ENCODE measurements at places on chromosomes 4 and X.

GRCh38 chr4:3765271-3766035, 732 bp upstream of the ADRA2C start:
- DNase-seq, result no peak

- DNase-seq, result peak; percentile 63
Observed at GRCh38 chrX:153953342-153953830, 8.9 kb upstream of the RENBP start.

DNA sequence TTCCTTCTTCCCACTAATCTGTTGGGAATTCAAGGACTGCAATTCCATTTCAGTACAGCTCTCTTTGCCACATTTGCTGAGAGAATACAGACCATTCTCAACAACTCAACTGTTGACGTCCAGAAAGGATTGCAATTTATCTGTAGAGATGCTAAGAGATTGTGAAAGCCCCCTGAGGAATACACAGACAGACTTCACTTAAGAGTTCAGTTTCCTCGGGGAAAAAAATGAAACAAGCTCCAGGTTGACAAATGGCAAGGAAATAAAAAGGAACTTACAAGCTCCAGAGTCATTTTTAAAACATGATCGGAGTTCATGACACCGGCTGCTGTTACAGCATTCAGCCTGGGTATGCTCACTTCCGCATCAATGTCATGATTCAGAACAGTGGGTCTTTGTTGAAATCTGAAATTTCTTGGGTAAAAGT, 13.8 kb downstream of the TLR10 start:
- DNase-seq, result no peak

GRCh38 chr4:185792384-185793115, 19.4 kb downstream of the SORBS2 start:
- DNase-seq, result no peak

GRCh38 chrX:44080083-44080482, 106.9 kb upstream of the NDP start:
- no peak for DNase-seq

DNA sequence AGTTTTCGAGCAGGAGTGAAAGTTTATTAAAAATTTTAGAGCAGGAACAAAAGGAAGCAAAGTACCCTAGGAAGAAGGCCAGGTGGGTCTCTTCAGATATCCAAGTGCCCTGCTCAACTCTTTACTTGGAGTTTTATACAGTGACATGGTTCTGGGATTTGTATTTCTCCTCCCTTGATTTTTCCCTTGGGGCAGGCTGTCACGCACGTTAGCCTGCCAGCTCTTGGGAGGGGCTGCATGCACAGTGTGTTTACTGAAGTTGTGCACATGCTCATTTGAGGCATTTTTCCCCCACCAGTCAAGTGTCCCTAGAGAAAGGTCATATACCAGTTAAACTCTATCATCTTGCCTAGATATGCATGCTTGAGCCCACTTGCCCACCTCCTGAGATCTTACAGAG, 102.5 kb upstream of the GABRA2 start:
- no peak for DNase-seq

- peak; percentile 22 for DNase-seq
Observed at GRCh38 chrX:71618303-71618721, at the start of gene CXCR3. TSS of gene CXCR3 (minus strand) at chrX:71618511. CDS start at chrX:71618449, 62 bp downstream.

DNA sequence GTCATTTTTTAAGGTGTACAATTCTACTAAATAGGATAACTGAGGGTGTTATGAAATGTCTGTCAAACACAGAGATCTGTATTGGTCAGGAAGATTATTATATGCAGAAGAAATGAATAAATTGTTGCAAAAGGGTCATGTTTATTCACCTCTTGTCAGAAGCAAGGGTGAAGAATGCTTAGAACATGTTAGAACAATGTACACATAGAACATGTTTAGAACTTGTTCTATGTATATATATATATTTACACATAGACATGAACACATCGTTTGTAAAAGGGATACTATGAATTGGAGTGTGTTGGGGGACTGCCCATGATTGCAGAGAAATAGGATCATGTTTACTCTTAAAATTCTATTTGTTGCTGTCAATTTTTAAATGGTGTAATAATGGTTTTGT, 28.0 kb upstream of the TMEM150C start:
- no peak for DNase-seq

GRCh38 chr4:71009890-71010588, 16.6 kb downstream of the DCK start:
- DNase-seq, result no peak

DNA sequence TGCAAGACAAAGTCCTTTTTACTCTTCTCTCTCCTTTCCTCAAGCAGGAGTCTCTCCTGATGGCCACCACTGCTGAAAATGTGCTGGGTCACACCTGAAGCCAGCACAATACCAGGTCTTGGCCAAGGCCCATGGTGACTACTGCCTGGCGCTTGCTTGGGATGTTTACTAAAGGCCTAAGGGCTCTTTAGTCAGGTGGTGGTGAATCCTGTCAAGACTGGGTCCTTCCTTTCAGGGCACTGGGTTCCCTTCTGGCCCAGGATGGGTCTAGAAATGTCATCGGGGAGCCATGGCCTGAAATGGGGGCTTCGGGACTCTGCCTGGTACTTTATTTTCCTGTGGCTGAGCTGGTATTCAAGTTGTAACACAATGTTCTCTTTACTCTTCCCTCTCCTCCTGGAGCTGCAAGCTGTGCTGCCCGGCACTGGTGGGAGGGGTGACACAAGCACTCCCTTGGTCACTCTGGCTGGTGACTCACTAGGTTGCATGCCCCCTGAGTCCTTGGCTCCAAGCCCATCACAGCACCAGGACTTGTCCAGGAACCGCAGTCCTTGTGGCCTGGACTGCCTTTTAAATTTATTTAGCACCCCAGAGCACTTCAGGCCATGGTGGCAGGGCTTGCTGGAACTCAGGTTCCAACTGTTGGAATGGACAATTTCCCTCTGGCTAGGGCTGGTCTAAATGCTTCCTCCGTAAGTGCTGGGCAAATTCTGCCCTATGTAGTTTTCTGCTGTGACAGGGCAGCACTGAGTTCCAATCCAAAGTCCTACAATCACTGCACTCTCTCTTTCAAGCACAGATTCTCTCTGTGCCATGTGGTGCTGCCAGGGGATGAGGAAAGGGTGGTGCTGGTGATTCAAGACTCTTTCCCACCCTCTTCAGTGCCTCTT, 11.3 kb downstream of the ARL13A start:
- DNase-seq, result no peak

- DNase-seq, result no peak
Observed at GRCh38 chrX:24702362-24703184, 8.9 kb downstream of the POLA1 start.

DNA sequence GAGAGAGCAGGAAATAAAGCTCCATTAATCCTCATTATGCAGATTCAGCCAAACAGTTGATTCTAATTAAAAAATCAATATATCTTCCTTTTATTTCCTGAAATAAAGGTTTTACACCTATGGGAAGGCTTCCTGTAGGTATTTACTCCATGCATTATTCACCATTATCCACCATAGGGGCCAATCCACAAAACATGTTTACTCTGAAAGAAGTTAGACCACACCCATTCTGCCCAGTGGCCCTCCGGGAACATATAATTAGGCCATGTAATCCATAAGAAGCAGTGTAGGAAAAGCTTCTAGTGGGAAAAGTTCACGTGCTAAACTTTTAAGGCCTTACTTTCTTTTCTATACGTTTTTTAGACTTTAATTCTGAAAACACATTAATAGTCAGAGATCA, 57.7 kb downstream of the SAT1 start:
- no peak for DNase-seq

DNA sequence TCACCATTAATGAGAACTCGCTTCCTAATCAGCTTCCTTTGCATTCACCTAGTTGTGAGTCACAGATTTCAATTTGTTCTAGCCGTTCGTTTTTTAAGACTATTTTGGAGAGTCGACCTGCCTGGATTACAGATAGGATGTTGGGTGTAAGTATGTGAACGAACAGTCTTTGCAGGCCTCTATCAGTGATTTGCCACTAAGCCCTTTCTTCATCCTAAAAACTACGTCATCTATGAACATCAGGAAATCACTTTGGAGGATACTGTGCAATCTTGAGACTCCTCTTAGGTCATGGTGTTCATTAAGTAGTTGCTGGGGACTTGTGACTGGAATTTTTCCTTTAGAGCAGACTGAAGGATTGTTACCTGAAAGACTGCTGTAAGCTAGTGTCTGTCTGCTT, 1.1 kb downstream of the POLA1 start:
- no peak for DNase-seq

DNA sequence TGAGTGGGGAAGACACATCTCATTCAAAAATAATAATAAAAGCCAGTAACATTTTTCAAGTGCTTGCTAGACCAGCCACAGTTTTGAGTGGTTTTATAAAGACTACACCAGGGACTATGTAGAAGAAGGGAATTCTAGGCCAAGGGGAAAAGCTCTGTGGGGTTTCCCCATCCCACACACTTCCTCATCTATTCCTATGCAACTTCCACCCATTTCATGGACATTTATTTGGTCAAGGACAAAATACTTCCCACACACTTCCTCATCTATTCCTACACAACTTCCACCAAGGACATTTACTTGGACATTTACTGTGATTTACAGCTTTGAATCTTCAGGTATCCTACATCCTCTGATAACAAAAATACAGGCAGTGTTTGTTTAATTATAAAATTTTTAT, 86.5 kb upstream of the KLF3 start:
- no peak for DNase-seq

GRCh38 chrX:55524487-55524886, 34.8 kb upstream of the USP51 start:
- DNase-seq, result no peak

DNA sequence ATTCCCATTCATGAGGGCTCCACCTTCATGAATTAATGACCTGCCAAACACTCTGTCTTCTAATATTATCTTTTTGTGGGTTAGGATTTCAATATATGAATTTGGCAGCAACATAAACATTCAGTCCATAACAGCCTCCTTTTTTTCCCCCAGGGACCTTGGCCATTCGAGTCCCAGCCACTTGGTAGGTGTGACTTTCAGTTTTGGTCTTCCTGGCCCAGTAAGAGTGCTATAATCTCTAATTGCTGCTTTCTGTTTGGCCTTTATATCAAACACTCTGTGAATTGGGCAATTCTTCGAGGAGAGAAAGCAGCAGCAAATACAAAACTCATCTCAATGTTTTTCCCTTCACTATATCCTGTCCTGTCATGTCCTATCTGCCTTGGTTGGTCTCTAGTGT, 12.4 kb upstream of the RADX start:
- no peak for DNase-seq

DNA sequence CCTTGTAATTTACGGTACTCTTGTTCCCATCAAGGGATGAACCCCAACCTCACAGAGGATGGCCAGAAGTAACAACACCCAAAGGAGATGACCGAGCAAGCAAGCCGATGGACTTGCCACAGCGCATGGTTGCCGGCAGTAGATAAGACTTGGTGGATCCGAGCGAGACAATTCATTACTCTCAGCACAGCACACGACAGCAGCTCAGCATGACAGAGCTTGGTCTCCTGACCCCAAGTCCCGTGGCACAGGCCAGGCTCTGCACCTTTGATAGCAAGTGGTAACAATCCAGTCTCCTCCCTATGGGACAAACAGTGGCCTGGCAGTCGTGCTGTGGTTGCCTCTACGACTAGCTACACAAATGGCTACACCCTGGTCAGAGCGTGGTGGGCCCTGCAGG, 26.3 kb downstream of the RWDD4 start:
- no peak for DNase-seq

- DNase-seq, result no peak
Observed at GRCh38 chr4:76584241-76585152, 149.5 kb downstream of the SHROOM3 start.

GRCh38 chr4:29415771-29416170, 1304.4 kb upstream of the PCDH7 start:
- DNase-seq, result no peak

DNA sequence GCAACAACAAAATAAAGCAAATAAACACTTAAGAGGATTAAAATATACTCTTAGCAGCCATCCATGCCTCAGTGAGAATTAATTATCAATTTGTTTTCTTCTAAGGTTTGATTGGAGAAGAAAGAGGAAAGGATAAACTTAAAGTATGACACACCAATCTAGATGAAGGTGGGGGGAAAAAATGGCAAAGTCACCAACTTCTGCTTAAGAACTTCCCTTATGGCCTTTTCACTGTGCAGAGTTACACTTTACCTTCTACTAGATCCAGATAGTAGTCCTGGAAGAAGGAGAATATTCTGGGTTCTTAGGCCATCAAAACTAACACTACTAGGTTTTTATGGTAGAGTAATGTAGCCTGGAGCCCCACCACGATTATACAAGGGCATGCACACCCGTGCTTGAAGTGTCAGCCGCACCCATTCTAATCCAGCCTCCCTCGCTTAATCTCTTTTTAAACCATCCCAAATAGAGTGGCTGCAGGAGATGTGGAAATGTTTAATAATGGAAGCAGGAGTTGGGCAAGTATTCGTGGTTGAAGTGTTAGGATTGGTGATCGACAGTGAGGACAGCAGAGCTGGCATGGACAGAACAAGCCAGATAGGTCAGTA, 14.1 kb downstream of the ENPEP start:
- no peak for DNase-seq

GRCh38 chr4:133972586-133972985, 229.0 kb downstream of the PABPC4L start:
- no peak for DNase-seq

DNA sequence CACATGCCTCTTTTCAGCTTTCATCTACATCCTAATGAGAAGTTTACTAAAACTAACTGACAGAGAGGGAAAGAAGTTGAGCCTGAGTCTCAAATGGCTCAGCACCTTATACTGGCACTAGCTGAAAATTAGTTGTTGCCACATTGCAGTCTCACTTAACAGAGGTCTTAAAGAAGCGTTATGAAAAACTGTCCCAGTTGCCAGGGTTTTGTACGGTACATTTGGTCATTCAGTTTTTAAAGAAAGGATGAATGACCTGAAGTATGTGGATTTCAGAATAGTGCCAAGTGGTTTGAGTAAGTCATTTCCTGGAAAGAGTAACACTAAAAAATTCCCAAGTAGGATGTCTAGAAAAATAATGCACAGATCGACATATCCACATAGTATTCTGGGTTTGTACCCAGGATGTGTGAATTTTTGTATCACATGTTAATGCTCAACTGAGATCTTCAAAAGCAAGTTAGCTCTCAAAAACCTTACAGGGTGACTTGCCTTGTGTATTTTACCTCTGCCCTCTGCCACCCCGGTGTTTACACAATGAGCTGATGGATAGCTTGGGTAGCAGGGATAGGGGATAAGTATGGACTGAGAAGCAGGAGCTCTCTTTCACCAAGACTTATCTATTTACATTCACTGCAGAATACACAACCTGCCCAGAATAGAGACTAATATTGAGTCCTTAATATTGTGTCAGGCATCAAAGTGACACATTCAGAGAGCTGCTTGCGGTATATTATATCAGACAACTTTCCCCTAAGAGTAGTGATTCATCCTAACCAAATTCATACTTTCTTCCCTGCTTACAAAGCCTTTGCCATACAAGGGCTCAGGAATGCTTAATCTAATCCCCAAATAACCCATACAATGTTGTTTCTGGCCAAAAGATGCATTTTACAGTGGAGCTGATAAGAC, 1075.7 kb upstream of the PABPC4L start:
- DNase-seq, result no peak
